ENCODE measurements at places on chromosomes 6 and 20.
A peak's percentile ranks its signal among the peaks of the same experiment; 100 is the strongest.

DNA sequence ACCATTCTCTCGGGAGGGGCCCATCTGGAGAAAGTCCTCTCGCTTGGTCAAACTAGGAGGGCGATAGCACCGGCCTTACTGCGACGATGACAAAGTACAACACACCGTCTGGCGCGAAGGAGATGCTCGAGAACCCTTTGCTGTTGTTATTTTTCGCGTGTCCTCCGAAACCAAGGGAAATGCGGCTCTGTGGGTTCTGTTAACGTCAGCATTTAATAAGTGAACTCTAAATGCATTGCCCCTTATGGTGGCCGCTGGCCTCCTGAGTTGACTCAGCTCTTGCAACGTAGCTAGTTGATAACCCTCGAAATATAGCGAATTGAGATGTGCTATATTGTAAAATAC, 577 bp upstream of the SCAND1 start:
- peak; percentile 66 for DNase-seq

- DNase-seq = no peak
These were observed 301.6 kb upstream of the ADGRB3 start for GRCh38 chr6:68333442-68333841.

DNA sequence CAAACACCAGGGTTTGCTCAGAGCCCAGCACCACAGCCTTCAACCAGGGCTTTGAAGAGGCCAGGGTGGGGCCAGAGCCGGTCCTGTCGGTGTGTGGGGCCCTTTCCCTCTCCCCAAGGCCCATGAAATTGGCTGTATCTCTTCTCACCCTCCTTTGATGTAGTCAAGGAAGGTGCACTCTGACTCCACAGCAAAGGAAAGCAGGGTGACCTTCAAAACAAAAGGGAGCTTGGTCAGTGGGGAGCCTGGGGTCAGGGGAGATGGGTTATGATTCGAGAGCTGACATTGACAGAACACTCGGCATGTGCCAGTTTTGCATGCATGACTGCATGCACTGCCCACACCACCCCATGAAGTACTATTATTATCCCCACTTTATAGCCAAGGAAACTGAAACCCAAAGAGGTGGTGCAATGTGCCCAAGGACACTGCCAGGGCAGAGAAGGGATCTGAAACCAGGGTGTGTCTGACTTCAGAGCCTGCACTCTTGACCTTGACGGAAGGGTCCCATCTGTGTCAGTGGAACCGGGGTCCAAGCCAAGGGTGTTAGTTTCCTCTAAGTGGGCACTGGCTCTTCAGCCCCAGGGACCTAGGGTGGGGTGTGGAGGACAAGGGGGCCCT, 55.4 kb downstream of the RAB44 start:
- no peak for DNase-seq

DNA sequence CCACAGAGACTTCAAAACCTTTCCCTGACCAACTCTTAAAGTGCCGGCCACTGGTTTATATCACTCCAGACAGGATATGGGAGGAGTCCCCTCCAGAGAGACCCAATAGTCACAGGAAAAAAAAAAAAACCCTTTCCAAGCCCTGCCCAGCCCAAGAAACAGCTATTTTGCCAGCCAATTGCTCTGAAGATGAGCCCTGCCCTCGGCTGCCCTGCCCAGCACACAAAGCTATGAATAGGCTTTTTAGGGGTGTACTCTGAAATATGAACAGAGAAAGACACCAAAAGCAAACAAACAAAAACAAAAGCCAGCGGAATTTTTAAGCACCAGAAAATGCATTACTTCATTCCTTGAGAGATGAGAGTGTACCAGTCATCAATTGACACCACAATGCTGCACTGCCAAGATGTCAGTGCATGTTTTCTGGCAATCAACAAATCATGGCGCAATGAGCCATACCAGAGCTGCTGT, 275.1 kb downstream of the C6orf118 start:
- DNase-seq = no peak

- peak; percentile 30 for DNase-seq
These were observed 453.3 kb downstream of the RFPL4B start for GRCh38 chr6:112800439-112800838.
